Cortex of kidney (tissue), 1 donor: ENCODE measurements at places on chromosomes 16 and 17.

- DNase-seq, result no peak
These were observed 2.1 kb downstream of the HES7 start for GRCh38 chr17:8121681-8122421.

- DNase-seq, result no peak
These were observed 2.3 kb upstream of the PAQR4 start for GRCh38 chr16:2966808-2967191.

GRCh38 chr16:11794447-11794846, 2.6 kb downstream of the ZC3H7A start:
- no peak for DNase-seq

DNA sequence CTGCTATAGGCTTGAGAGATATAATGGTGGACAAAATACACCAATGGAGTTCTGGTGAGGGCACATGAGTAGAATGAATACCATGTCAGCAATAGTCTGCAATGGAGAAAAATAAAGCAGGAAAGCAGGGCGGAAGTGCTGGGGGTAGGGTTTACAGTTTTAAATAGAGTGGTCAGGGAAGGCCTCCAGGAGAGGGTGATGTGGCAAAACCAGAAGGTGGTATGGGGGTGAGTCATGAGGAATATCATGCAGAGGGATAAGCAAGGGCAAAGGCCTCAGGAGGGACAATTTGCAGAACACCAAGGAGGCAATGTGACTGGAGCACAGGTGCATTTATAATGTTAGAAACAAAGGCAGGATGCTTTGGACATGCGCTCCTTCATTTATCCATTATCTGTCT, 102.0 kb downstream of the ITFG1 start:
- DNase-seq, result no peak

DNA sequence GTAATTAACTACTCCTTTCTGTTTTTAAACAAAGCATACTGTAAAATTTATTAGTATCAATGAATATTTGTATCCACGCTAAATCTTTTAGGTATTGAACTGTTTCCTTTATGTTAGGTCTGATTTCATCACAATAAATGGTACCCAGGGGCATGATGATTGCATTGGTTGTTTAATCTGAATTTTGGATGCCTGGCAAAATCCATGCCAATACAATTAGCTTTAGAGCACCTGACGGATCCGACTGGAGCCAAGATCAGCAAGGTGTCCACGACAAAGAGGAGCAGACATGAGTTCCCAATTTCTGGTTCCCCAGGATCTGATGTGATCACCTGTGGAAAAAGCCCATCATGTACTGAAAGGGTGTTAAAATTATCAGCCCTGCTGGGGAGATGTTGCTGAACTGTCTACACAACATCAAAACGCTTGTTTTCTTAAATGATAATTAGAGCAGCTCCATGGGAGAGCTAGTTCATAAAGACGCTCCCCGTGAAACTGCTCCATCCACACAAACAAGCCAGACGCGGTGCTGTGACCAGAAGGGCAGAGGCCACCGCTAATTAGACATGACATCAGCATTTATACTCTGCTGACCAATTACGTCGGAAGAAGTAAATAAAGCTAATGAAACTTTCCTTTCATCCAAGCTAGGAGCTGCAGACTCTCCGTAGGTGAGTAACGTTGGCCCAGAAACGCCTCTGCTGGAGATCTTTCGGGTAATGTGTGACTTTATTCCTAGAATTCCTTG, 151.7 kb downstream of the CPPED1 start:
- DNase-seq, result no peak

- DNase-seq, result no peak
These were observed 1422.6 kb upstream of the CDH8 start for GRCh38 chr16:63458846-63459245.

DNA sequence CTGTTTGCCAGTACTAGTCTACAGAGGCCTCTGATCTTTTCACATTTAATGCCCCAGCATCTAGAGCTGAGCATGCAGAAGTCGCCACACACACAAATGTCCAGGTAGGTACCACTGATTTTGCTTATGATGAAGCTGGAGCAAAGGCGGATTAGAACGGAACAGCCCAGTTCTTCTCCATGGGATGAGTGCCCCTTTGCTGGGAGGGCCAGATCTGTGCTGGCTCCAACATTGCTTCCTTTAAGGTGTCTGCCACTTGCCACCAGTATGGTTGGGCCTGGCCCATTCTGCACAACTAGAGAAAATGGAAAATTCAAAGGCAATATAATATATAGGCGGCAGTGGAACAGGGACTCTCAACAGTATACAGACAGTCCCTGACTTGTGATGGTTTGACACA, 2.2 kb upstream of the MNT start:
- no peak for DNase-seq

DNA sequence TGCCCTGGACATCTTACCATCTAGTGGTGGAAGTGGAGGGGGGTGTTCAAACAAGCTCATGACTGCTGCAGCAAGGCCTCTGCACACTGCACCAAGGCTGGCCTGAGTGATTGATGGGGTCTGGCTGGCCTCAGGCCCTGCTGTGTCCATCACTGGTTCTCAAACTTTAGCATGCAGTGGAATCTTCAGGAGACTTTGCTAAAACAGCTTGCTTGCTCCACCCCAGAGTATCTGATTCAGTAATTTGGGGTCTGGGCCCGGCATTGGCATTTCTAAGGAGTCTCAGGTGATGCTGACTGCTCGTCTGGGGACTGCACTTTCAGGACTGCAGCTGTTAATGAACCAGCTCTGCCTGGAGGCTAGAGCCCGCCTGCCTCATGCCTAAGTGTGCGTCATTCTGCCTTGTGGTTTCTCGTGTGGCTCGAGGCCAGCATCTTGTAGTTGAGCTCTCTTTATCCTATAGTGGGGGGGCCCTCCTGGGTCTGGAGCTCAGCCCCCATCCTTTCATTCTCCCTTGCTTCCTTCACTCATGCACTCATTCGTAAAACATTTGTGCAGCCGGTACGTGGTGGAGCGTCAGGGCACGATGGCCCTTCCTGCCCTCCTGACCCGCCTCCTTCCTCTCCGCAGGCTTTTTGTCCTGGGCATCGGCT, 4.1 kb downstream of the MGAT5B start:
- DNase-seq, result no peak

- no peak for DNase-seq
These were observed 46.1 kb downstream of the IRX3 start for GRCh38 chr16:54240271-54241129.

GRCh38 chr17:46199379-46199778, 6.2 kb upstream of the KANSL1 start:
- no peak for DNase-seq

- DNase-seq, result no peak
These were observed 4.7 kb upstream of the IL17C start for GRCh38 chr16:88633684-88634140.
